ENCODE measurements at places on chromosomes 12 and 14. TPM values are rescaled to one million over a fixed set of nuclear protein-coding genes. Genes with fewer than 3 reads are reported as not detected.

- DNase-seq, result no peak
- peaks cover 12% of the 10 kb centered on the region for H3K4me1 ChIP-seq
Measured at GRCh38 chr12:112354399-112354798, 27.8 kb downstream of the HECTD4 start.

DNA sequence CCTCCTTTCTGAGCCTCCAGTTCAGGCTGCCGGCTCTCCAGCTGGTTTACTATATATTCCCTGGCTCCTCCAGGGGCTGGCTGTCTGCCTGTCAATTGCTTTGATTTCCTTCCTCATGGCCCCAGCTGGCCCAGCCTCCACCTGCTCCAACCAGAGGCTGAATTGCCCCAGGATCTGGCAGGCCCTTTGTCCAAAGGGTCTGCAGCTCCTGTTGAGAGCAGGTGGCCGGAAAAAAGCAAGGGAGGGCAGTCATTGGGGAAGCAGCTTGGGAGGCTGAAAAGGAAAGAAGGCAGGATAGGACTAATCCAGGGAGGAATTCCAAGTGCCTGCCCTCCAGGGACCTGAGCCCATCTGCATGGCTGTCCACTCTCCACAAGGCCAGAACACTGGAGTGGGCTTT, 25.3 kb downstream of the PAH start:
- H3K27me3 ChIP-seq, result no peaks in the 10 kb centered on the region
- H3K27ac ChIP-seq, result no peak overlapping the region
- no peak overlapping the region for H3K4me3 ChIP-seq

DNA sequence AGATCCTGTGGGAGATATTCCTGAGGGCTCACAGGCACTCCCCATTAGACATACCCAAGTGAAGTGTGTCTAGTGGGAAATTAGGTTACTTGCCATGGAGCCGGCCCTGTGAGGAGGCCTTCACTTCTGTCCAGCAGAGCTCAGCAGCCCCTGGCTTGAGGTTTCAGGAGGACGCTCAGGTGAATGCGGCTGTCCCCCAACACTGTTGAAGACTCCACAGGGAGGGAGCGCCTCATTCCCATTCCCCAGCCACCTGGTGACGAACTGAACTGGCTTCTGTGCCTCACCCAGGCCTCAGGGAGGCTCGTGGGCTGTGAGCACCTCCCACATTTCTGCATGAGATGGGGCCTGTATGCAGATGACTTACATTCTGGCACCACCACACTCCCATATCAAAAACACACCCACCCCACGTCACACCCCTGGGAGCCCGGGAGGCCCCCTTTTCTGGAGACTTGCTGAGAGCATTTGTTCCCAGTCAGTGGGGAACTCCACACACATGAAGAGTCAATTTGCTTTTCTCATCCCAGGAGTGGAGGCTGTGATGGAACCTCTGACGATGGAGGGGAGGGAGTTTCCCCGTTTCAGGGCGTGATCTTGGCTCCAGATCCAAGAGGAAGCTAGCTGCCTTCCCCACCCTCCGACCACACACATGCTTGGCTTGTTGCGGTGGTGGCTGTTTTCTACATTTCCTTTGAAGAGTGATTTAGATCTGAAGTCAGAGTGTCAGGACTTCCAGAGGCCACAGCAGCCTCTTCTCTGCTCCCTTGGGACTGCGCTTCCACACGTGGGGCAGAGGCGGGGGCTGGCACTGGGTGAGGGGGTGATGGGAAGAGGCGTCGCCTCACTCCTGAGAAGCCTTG, 120.7 kb downstream of the ADGRD1 start:
- H3K36me3 ChIP-seq, result no peaks in the 10 kb centered on the region
- H3K27ac ChIP-seq, result no peak overlapping the region
- H3K4me1 ChIP-seq, result no peaks in the 10 kb centered on the region
- H3K4me3 ChIP-seq, result no peak overlapping the region
- no peak for DNase-seq

DNA sequence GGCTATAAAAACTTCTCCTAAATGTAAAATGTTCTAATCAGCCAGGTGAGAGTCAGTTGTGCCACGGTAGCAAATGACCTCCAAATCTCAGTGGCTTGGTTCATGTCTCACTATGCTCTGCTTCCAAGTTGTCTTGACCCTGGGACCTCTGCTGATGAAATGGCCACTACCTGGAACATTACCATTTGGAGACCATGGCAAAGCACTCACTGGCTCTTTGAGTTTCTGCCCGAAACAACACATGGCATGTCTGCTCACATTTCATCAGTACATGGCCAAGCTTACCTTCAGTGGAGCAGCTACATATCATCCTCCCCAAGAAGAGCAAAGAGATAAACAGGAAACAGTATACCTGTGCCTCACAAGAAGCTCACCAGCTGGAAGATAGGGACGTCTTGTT, 40.2 kb downstream of the PLEKHG7 start:
- no peak overlapping the region for H3K4me3 ChIP-seq
- H3K4me1 ChIP-seq, result peaks cover 26% of the 10 kb centered on the region
- H3K36me3 ChIP-seq, result no peaks in the 10 kb centered on the region
- DNase-seq, result no peak
- no peak overlapping the region for H3K27ac ChIP-seq
- H3K27me3 ChIP-seq, result no peaks in the 10 kb centered on the region

GRCh38 chr12:25819691-25820090, 138.8 kb upstream of the RASSF8 start:
- DNase-seq, result no peak
- H3K4me1 ChIP-seq, result no peaks in the 10 kb centered on the region
- H3K4me3 ChIP-seq, result no peak overlapping the region
- H3K27ac ChIP-seq, result no peak overlapping the region
- peaks cover 16% of the 10 kb centered on the region for H3K27me3 ChIP-seq

- no peaks in the 10 kb centered on the region for H3K36me3 ChIP-seq
- peak within 1 kb of the TSS; percentile 74 for H3K4me3 ChIP-seq
- DNase-seq, result peak; percentile 93
- H3K4me1 ChIP-seq, result no peaks in the 10 kb centered on the region
- H3K27ac ChIP-seq, result no peak within 1 kb of the TSS
Measured at GRCh38 chr14:73591690-73592449, at the start of gene ACOT4. Gene ACOT4 (plus strand): TSS chr14:73591873. CDS start chr14:73591960, 87 bp downstream.

DNA sequence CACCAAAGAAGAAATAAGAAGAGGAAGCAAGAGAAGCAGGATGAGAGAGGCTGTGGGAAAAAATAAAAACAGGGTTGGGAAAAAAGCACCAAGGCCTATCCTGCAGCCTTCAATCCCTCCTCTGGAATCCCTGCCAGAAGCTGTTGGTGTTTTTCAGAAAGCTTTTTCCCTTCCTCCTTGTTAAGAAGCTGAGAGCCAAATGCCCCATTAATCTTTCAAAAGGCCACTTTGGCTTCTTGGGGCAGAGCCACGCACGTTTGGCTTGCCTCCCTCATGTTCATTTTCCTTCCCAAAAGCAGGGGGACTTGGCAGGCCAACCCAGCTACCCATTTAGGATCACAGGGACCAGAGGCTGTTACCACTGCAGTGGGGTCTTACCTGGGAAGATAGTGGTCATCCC, 365.3 kb downstream of the NUAK1 start:
- H3K27me3 ChIP-seq, result peaks cover 4% of the 10 kb centered on the region
- H3K36me3 ChIP-seq, result no peaks in the 10 kb centered on the region
- H3K4me3 ChIP-seq, result no peak overlapping the region
- no peak for DNase-seq
- no peak overlapping the region for H3K27ac ChIP-seq
- H3K4me1 ChIP-seq, result no peaks in the 10 kb centered on the region

DNA sequence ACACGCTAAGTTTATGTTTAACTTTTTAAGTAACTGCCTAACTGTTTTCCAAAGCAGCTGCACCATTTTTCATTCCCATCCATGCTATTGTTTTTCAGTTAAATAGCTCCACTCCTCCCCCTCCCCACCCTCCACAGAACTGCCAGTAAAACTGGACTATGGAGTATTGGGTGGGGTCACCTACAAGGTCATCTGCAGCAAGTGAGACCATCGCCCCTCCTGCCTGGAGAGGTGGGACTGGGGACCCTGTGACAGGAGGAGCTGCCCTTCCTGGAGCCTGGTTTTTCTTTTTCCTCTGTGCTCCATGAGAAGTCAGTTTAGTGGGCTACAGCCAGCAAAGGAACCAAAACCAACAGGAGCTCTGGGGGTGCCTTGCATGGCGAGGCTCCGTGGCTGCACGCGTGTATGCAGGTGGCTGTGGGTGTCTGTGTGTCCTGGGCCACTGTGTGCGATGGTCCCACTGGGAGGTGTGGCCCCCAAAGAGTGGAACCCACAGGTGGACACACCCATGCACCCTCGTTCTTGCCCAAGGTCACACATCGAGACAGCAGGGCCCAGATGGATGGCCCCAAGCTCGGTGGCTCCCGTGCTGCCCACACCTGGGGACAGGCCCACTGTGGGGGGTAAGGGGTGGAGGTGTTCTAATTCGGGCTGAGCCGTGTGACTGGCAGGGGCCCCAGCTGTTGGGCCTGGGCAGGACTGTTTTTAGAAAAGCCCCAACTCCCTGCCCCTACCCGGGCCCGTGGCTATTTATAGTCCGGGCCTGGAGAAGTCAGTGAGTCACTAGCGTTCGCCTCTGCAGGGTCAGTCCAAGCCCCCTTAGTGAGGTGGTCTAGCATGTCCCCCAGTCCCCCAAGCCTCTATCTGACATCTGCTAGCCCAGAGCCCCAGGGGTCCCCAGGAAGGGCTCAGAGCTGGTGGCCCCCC, 2.3 kb upstream of the ADSS1 start:
- H3K36me3 ChIP-seq, result peaks cover 10% of the 10 kb centered on the region
- no peak overlapping the region for H3K4me3 ChIP-seq
- peaks cover 17% of the 10 kb centered on the region for H3K4me1 ChIP-seq
- DNase-seq, result peak; percentile 100
- no peaks in the 10 kb centered on the region for H3K27me3 ChIP-seq
- no peak overlapping the region for H3K27ac ChIP-seq

DNA sequence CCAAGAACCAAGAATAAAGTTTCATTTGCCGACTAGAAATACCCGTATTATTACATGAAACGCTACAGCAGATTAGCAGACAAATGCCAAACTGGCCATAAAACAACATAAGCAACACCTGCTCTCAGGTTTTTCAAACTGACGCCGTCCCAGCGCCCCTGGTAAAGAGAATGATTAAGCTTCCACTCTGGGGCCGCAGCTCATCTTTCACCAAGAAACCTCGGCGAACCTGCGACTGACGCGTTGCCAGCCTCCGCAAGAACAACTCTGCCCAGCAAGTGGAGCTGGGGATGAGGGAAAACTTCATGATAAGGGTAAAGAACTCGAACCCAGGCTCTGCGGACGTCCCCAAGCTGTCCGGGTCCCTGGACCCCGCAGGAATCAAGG, 530 bp downstream of the ARL1 start:
- H3K27ac ChIP-seq, result peak overlapping the region; percentile 99
- H3K36me3 ChIP-seq, result peaks cover 5% of the 10 kb centered on the region
- DNase-seq, result no peak
- peak overlapping the region; percentile 95 for H3K4me3 ChIP-seq

GRCh38 chr12:94938583-94938982, 64.9 kb downstream of the NDUFA12 start:
- H3K27me3 ChIP-seq, result no peaks in the 10 kb centered on the region
- H3K4me3 ChIP-seq, result no peak overlapping the region
- H3K27ac ChIP-seq, result no peak overlapping the region
- H3K4me1 ChIP-seq, result peaks cover 14% of the 10 kb centered on the region
- no peaks in the 10 kb centered on the region for H3K36me3 ChIP-seq

Gene SLC25A47
- total RNA-seq, result not detected

DNA sequence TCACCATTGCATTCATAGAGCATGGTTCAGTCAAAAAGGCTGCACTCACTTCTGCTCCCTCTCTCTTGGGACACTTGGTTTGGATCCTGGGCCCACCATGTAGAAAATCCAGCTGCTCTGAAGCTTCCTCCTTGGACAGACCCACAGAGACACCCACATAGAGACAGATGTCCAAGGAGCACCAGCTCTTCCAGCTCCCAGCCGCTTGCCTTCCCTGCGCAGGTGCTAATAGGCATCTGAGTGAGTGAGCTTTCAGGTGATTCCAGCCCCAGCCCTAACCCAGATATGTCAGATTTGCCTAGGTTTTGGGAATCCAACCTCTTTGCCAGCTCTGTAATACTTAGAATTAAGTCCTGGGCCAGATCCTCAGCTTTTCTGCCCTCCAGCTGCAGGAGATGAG, 38.6 kb downstream of the DLK1 start:
- no peak for DNase-seq
- peaks cover 7% of the 10 kb centered on the region for H3K4me1 ChIP-seq
- H3K4me3 ChIP-seq, result no peak overlapping the region
- no peak overlapping the region for H3K27ac ChIP-seq

DNA sequence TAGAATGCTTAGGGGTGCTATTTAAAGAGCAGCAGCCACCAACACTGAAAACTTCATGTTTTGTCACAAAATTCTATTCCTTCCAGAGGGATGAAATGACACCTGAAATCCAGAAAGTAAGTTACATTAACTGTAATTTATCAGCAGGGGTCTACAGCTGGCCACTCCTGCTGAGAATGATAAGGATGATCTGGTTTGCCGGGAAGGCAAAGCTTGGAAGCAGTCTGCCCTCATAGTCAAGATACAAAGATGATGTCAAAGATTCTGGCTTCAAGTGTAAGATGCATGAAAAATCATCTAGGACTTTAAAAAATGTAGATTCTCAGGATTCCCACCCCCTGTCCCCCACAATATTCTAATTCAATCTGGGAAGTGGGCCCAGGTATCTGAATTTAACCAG, 58.4 kb downstream of the DCAF5 start:
- no peak for DNase-seq
- H3K27me3 ChIP-seq, result no peaks in the 10 kb centered on the region
- peaks cover 42% of the 10 kb centered on the region for H3K4me1 ChIP-seq
- H3K36me3 ChIP-seq, result peaks cover 23% of the 10 kb centered on the region
- peak overlapping the region; percentile 72 for H3K27ac ChIP-seq

Gene RNF10
- total RNA-seq, result 122 TPM

GRCh38 chr12:55972911-55973598, 823 bp upstream of the RAB5B start:
- H3K4me1 ChIP-seq, result peaks cover 27% of the 10 kb centered on the region
- peak overlapping the region; percentile 84 for H3K4me3 ChIP-seq
- peak overlapping the region; percentile 99 for H3K27ac ChIP-seq
- peak; percentile 58 for DNase-seq

- no peaks in the 10 kb centered on the region for H3K36me3 ChIP-seq
- H3K4me3 ChIP-seq, result no peak overlapping the region
- peaks cover 2% of the 10 kb centered on the region for H3K27me3 ChIP-seq
- no peak overlapping the region for H3K27ac ChIP-seq
Measured at GRCh38 chr14:32252030-32252670, 49.1 kb upstream of the RNU6-8 start.

Gene C12orf50
- total RNA-seq, result not detected

Gene NOC4L
- total RNA-seq, result 11.2 TPM

GRCh38 chr12:66508025-66508424, 170.9 kb downstream of the GRIP1 start:
- no peaks in the 10 kb centered on the region for H3K36me3 ChIP-seq
- no peak overlapping the region for H3K27ac ChIP-seq
- H3K4me3 ChIP-seq, result no peak overlapping the region
- H3K27me3 ChIP-seq, result no peaks in the 10 kb centered on the region
- no peaks in the 10 kb centered on the region for H3K4me1 ChIP-seq
- no peak for DNase-seq

- no peak overlapping the region for H3K27ac ChIP-seq
- no peak overlapping the region for H3K4me3 ChIP-seq
- no peaks in the 10 kb centered on the region for H3K36me3 ChIP-seq
- DNase-seq, result no peak
Measured at GRCh38 chr12:128840862-128841468, 12.3 kb upstream of the GLT1D1 start.

Gene KLRF1
- total RNA-seq, result not detected

- H3K4me1 ChIP-seq, result no peaks in the 10 kb centered on the region
- H3K4me3 ChIP-seq, result no peak overlapping the region
- H3K27me3 ChIP-seq, result no peaks in the 10 kb centered on the region
- no peaks in the 10 kb centered on the region for H3K36me3 ChIP-seq
Measured at GRCh38 chr12:84362552-84362897, 550.1 kb downstream of the SLC6A15 start.

Gene PALS1
- 21.7 TPM for total RNA-seq

Gene HOMEZ
- total RNA-seq, result 5.4 TPM

- no peak overlapping the region for H3K4me3 ChIP-seq
- no peak for DNase-seq
- peaks cover 17% of the 10 kb centered on the region for H3K27me3 ChIP-seq
- H3K4me1 ChIP-seq, result peaks cover 31% of the 10 kb centered on the region
Measured at GRCh38 chr14:94119071-94119470, 8.5 kb downstream of the IFI27 start.

Gene RHNO1
- total RNA-seq, result 28.6 TPM

All from osteoblast (primary cell).